ENCODE measurements at places on chromosomes 2 and 18.

GRCh38 chr2:73561422-73561821 lies 80.8 kb downstream of the NAT8 start:
- no peak for DNase-seq

DNA sequence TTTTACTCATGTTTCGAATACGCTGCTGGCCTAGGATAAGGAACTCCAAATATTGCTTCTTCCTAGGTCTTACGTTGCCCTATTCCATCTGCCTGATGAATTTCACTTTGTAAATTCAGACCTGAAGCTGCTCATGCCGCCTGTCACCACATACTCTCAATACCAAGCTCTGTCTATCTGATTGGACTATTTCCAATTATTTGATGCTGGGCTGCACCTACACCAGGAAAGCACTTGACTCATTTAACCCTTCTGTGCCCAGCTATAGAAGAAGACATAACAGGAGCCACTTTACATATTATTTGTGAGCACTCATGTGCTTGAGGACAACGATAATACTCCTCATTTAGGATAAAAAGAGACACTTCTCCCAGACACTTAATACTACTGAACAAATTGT lies 1293.9 kb upstream of the LRRTM1 start:
- DNase-seq = no peak

GRCh38 chr2:149422991-149423338 lies 92.6 kb downstream of the LYPD6 start:
- DNase-seq = no peak

- DNase-seq = peak; percentile 0
These were observed 803.6 kb upstream of the ZEB2 start for GRCh38 chr2:145323512-145323911.

DNA sequence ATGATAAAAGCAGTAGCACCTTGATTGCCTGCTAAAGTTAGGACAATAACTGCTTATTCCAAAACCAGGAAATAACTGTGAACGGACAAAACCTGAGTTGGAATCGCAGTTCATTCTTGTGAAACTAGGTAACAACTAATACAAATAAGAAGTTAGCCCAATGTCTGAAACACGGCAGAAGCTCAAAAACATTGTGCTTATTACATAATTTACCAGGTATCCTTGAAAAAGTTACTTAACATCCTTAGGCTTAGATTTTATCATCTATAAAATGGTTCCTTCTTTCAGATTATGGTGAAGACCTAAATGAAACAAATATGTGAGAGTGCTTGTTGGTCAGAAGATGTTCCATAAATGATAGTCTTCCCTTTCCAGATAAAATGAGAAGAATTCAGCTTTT lies 32.4 kb downstream of the RTN4 start:
- no peak for DNase-seq

DNA sequence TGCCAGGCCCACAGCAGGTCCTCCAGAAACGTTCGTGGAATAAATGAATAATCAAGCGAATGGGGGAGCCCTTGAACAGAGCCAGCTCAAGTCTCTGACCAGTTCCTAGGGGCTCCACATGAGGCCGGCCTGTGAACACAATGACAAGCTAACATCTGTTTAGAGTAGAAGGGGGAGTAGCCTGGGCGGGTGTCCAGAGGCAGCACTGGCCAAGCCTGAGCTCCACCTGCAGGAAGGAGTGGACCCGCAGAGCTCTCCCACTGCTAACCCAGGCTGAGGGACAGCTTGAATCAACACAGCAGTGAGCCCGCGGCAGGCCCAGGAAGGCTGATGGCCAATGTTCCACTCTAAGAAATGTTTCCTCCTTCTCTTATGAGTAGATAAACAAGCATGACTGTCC lies 234.8 kb upstream of the RAB6C start:
- DNase-seq = no peak

- no peak for DNase-seq
These were observed 744.3 kb upstream of the ACVR2A start for GRCh38 chr2:147100406-147101035.

DNA sequence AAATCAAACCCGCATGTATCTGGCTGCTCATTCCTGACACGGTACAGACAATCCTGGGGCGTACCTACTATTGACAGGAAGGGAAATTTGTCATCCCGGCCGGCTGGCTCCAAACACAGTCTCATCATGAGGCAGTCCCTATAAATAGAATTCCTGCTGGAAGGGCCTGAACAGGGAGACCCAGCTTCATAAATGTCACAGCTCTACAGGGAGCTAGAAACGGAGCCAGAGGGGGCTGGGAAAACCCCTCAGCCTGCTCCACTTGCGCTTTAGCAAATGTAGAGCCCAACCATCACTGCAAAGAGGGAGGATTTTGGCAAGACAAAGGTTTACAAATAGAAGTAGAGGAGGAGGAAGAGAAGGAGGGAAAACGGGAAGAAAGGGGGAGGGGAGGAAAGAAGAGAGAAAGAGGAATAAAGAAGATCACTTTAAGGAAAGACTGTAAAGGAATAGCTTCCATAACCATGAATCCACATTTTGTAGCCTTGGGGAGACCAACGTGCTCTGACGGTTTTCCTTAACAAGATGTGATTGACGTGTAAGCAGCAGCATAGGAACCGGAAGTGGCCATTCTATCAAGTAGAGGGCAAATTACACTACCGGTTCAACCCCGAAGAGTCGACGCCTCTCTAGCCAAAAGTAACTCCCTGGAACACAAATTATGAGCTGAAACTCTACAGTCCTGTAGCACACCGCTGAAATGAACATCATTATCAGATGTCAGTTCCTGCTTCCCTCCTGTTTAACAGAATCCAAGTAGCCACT lies 56.8 kb upstream of the TTN start:
- DNase-seq = peak; percentile 16

DNA sequence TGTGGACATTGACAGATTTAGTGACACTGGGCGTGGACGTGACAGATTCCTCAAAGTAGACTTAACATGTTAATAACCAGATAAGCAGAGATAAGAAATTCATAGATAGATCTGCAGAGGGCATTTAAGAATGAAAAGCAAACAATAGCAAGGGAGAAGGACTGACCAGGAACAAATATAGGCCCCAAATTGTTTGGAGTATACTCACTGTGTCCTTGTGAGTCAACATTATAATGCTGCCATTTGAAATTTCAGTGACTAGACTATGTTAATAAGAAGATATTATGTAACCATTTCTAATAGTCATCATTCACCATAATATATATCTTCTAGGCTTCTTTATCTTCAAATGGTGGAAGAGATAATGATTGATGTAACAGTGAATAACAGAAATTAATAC lies 78.1 kb upstream of the SLC38A11 start:
- no peak for DNase-seq

- DNase-seq = no peak
These were observed 1058.6 kb upstream of the CNTNAP5 start for GRCh38 chr2:122966461-122966860.
